ENCODE measurements at places on chromosomes 7 and 10. TPM values are rescaled to one million over a fixed set of nuclear protein-coding genes. Genes with fewer than 3 reads are reported as not detected.

DNA sequence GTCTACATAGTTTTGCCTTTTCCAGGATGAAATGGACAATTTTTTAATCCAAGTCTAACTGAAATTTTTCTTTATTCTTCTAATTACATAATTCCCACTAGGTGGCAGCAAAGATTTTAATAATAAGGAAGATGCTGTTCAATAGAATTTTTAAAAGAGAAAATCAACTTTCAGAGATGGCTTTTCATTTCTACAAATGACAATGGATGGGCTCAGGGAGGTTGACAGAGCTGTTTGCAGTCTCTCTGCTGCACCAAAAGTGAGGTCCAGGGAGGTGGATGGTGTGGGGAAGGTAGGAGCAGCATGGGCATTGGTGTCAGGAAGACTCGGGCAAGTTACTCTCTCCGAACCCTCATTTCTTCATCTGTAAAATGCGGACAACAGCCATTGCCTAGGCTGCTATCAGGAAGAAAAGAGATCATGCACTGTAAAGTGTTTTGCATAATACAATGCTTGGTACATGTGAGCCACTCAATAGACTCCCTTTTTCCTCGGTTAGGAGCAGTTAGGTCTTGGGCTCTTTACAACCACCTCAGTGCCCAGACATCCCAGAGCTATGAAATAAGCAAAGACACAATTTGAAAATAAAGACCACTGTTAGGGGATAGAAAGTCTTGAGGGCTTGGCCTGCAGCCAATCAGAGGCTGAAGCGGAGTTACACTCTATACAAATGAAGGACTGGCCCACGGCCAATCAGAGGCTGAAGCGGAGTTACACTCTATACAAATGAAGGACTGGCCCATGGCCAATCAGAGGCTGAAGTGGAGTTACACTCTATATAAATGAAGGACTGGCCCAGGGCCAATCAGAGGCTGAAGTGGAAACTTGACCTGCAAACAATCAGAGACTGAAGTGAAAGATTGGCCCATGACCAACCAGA is 107.1 kb downstream of the ABLIM1 start:
- no peak for DNase-seq

GRCh38 chr10:30415593-30415992 is 18.4 kb upstream of the MAP3K8 start:
- DNase-seq = no peak

PGAM2 gene
- total RNA-seq = 0.62 TPM

GDF2 gene
- total RNA-seq = not detected

GRCh38 chr7:1533547-1534329 is 3.2 kb downstream of the MAFK start:
- DNase-seq = no peak

KLF14 gene
- total RNA-seq = 0.36 TPM

All from ureter (tissue), 1 donor.